Endodermal cell (in vitro differentiated cells): ENCODE measurements at places on chromosomes 4 and X.

DNA sequence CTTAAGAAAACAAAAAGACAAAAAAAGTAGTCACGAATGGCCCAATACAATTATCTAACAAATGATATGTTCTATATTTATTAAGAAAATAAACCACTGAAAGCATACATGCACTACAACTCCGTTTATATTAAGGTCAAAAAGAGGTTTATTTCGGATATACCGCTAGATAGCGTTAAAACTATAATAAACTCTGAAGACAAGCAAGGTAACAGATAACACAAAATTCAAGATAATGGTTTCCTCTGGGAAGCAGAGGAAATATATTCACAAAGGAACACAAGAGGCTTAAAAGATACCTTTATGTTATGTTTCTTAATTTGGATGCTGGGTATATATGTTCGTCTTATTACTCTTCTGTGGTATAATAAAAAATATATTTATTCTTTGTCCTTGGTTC lies 4.7 kb upstream of the FAM200B start:
- no peak for DNase-seq

DNA sequence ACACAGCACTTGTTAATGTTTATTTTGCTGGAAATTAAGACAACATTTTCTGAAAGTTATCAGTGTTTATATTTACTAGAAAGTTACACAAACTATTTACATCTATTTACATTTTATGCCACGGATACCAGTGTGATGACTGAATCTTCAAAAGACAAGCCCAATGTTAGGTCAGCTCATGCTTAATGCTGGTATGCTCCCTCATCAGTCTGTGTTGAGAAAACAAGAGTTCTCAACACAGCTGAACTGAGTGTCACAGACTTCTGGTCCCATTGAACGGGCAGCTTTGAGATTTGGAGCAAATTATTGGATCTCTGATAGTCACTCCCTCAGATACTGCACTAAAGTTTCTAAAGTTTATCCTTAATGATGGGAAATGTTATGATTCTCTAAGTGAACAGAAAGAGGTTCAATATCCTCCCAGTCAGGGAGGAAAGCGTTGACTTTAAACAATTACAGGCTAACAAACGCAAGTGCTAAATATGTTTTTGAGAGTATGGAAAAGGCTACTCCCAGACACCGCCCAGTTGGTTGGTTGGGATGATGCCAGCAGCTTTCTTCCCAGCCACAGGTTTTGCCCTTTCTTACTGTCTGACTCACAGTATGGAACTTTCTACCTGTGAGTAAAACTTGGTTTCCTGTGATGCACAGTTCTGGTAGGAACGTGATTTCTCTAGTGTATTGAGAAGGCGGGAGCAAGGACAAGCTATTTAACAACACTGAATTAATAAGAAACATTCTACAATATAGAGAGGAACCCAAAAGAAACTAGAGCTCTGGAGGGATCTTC lies 1293.6 kb upstream of the TENM3 start:
- DNase-seq: no peak

DNA sequence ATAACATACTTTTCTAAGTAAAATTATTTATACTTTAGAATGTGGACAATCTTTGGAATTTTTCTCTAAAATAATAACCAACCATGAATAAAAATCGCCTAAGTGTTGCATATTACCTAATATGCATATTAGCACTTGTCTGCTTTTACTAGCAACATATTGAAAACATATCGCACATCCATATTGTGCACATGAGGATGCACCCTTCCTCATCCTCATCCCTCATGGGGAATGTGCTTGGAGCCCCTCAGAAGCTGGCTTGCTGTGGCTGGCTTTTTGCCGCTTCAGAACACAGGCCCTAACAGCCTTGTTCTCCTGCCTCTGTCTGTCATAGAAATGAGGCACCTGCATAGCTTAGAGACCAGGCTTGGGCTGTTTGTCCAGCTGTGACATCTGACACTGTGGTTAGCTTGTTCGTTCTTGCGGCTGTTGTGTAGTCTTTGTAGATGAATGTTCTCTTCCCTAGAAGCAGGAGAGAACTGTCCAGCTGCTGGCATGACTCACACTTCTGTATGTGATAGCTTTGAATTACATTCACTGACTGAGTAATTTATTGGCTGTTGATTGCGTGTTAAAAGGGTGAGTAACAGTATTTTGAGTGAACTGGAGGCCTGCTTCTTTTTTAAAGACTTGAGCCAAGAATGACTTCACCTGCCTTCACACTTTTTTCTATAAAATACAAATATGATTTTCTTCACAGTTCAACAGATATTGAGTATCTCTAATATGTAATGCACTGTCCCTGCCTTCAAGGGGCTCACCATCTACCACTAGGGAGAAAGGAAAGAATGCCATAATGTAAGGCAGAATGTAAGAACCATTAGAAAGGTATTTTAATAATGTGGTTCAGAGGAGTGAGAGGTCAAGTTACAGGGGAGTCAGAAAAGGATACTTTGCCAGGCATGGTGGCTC lies 81.9 kb downstream of the HMGB2 start:
- DNase-seq: no peak

- DNase-seq: no peak
Measured at GRCh38 chrX:31366041-31366440, 294.2 kb upstream of the FTHL17 start.

GRCh38 chr4:145299380-145300076 lies 119.1 kb upstream of the OTUD4 start:
- DNase-seq: no peak

DNA sequence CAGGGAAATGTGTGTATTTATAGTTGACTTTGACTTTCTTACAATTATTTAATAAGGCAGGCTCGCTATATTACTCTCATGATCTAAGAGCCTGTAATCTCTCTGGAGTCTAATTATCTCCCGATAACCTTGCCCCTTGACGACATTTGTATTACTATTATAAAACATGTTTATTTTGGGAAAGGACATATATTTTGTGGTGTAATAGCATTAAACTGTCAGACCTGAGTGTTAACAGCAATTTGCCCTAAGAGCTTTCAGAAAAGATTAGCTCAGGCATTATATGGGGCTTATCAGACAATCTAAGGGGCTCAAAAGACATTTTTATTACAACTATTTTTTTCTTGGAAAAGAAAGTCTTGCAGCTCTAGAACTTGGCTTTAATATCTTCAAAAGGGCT lies 427.9 kb upstream of the SLIT2 start:
- no peak for DNase-seq

- peak; percentile 80 for DNase-seq
Measured at GRCh38 chrX:112851161-112851779, 10.6 kb upstream of the AMOT start.

DNA sequence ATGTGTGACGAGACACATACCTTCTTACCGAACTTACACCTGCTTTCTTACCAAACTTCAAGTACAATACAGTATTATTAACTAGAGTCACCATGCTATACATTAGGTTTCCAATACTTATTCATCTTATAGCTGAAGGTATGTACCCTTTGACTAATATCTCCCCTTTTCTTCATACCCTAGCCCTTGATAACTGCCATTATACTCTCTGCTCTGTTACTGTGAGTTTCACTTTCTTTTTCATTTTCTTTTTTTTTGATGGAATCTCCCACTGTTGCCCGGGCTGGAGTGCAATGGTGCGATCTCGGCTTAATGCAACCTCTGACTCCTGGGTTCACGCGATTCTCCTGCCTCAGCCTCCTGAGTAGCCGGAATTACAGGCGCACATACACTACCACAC lies 3.4 kb upstream of the PNMA5 start:
- no peak for DNase-seq

DNA sequence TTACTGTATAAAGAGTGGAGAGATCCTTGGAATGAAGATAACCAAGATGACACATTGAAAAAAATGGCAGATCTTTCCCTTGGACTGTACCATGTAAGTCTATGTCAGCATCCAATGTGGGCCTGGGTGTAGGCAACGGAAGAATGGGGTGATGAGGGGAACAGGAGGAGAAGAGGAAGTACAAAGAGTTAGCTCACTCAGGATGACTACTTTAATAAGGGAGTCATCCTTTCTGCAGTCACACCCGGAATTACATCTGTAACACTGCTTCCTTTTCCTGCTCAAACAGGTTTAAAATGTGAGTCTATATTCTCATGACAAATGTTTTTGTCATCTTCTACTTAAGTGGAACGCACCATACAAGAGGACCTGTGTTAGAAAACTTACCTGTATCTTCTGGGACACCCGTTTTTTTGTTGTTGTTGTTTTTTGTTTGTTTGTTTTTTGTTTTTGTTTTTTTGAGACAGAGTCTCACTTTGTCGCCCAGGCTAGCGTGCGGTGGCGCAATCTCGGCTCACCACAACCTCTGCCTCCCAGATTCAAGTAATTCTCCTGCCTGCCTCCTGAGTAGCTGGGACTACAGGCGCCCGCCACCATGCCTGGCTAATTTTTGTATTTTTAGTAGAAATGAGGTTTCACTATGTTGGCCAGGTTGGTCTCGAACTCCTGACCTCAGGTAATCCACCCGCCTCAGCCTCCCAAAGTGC lies 18.0 kb downstream of the HPSE start:
- DNase-seq: no peak

DNA sequence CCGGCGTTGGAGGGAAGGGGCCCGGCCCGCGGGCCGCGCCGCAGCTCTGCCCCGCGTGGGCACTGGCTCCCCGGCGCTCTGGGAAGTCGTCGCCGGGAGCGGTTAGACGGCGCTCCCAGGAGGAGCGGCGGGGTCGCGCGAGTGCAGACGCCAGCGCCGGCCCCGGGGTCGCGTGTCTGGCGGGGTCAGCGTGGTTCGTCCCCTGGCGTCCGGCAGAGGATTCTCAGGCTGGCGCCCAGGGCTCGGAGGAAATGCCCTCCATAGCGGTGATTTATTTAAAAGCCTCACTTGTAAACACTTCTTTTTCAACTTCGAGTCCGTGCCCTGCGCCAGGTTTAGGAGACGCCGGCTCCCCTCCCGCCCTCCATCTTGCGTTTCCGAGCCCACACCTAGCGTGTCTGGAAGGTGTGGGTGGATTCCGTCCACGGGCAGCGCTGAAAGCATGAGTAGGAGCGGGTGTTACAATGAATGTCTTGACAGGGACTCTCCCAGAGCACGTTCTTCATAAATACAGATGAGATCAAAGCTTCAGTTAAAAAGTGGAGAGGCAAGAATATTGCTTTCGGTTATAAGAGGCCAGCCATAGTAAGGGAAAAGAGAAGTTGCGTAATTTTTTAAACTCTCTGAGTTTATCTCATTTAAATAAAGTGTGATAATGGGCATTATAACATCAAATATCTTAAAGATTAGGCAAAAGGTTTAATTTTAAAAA lies 692 bp downstream of the FAM241A start:
- DNase-seq: peak; percentile 82

GRCh38 chrX:139766545-139766983 lies 58.6 kb upstream of the MCF2 start:
- DNase-seq: no peak

DNA sequence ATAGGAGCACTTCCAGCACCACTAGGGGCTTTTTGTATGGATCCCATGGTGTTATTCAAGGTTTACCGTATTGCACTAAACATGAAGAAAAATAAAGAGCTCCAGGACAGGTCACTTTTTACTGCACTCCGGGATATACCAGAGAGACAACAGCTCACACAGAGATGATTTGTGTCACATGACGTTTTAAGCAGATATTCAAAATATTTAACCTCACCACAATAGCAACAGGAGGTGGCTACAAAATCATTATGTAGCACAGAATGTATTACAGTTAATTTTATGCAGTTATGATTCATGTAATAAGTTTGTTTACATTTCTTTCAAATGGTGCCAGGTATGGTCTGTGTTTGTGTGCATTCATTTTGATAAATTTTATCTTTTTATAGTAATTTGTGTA lies 100.6 kb downstream of the LUZP4 start:
- no peak for DNase-seq

DNA sequence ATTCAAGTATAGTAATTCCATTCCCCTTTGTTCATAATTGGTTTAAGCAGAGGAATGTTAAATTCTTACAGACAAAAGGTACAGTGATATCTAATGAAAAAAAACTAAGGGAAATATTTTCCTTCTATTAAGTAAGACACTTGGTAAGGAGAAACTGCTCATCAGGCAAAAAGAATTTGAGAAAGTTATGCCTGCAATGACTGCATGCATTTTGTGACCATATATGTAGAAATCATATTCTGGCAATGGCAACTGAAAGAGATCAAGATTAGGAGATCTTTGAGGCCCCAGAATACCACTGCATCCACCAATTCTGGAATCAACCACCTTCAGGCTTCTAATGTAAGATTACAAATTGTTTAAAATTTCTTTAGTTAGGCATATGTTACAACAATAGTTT lies 364.8 kb downstream of the PCDH10 start:
- no peak for DNase-seq

GRCh38 chrX:17464194-17464593 lies 89.2 kb downstream of the NHS start:
- DNase-seq: peak; percentile 50

GRCh38 chrX:134821901-134822300 lies 163.6 kb upstream of the PLAC1 start:
- no peak for DNase-seq

DNA sequence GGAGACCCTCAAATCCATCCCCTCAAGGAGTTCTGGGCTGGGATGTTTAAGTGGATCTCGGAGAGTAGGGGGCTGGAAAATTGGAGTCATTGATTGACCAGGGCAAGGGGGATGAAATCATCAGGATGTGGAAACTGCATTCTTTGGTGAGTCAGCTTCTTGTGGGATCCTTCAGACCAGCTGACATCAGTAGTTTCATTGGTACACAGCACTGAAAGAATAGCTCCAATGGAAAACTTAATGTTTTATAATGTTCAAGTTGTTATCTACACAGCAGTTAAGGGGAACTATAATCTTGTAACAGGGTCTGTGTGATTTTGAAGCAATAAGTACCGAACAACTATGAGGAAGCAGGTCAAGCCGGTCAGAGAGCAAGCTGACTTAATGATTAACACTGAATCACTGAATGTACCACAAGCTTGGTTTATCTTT lies 506.1 kb downstream of the RPA4 start:
- no peak for DNase-seq

DNA sequence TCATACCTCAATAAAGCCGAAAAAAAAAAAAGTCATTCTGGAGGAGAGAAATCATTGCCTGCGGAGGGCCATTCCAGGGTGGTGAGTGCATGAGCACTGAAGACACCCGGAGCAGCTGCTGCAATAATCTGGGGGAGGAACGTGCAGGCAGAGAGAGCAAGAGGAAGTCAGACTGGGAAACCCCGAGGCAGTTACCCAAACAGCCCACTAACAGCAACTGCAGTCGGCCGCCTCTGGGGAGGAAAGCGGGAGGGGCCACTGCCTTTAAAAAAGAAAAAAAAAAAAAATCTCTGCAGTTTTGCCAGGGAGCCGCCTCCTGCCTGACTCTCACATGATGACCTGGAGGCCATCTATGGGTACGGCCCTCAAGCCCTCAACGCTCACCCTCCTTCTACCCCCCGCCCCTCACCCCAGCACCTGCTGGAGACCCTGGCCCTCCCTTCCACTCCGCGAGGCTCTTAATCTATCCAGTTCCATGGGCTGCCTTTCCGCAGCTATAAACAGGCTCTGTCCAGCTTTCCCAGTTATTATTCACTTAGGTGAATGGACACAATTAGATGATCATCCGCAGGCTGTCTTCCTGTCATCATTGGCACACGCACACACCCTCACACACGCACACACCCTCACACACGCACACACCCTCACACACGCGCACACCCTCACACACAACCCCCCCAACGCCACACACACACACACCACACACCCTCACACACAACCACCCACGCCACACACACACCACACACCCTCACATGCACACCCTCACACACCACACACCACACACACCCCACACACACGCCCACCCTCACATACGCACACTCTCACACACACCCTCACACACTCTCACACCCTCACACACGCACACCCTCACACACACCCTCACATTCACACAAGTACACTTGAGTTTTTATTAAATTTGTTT lies 3.4 kb upstream of the AVPR2 start:
- peak; percentile 60 for DNase-seq
